ENCODE measurements at places on chromosomes 6 and 20.

DNA sequence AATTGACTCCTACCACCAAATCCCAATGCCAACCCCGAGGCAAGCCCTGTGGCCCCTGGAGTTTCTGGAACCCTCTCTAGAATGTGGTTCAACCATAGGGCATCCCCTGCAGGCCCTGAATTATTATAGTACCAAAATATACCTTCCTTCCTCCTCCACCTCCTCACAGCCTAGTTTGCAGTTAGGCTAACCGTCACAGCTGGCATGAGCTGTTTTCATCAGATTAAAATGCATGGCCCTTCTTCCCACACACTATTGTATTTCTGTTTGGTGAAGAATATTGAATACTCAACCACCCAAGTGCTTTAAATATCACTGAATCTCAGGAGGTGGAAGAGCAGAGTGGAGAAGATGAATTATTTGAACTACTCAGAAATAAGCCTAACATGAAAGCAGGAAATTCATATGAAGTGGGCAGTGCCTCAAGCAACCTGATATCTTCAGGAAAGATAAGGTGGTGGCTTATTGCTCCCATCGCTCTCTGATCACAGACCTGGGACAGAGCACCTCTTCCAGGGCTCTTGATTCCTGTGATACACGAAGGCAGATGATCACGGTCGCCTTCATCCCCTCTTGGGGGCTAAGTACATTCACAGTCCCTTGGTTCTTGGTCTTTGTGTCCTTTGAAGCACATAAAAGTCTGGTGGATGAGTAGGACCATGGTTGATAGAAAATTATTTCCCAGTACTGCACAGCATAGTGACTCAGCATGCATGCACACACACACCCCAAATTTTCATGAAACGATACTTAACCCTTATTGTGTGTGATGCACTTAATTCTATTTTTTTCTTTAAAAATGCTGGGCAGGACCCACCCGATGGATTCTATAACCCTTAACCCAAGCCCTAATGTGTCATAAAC lies 90.9 kb downstream of the PSMG4 start:
- DNase-seq, result no peak

- DNase-seq, result no peak
These were observed 5.5 kb downstream of the RFPL4B start for GRCh38 chr6:112352607-112353006.

DNA sequence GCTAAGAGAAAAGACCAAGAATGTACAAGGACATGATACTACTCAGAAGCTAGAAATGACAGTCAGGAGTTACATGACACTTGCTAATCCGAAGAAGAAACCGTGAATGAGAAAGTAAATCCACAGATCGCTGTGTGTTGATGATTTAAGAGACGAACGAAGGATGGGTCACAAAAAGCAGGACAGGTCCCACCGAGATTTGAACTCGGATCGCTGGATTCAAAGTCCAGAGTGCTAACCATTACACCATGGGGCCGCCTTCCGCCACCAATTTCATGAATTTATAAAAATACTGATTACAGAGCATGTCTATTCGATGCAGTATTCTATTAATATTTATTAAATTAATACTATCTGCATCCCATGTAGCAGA lies 54.0 kb upstream of the BTN3A2 start:
- DNase-seq, result no peak

GRCh38 chr6:124958759-124959354 lies 3.4 kb upstream of the RNF217 start:
- DNase-seq, result no peak

DNA sequence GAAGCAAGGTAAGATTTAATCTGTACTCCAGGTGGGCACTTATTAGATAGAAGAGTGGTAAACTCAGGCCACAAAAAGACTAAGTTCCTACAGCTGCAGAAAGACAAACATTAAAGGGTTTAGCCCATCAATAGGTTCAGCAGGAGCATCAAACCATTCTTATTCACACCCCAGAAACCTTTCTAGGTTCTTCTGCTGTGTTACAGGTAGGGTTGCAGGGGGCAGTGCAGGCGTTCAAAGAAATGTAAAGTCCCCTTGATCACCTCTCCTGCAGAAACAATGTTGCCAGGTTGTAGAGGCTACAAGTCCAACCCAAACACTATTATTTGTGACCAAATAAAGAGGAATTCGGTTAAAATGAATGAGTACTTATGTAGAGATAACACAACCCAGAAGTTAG lies 31.8 kb downstream of the PHACTR1 start:
- no peak for DNase-seq

GRCh38 chr6:96876886-96877545 lies 20.7 kb downstream of the NDUFAF4 start:
- DNase-seq, result no peak

DNA sequence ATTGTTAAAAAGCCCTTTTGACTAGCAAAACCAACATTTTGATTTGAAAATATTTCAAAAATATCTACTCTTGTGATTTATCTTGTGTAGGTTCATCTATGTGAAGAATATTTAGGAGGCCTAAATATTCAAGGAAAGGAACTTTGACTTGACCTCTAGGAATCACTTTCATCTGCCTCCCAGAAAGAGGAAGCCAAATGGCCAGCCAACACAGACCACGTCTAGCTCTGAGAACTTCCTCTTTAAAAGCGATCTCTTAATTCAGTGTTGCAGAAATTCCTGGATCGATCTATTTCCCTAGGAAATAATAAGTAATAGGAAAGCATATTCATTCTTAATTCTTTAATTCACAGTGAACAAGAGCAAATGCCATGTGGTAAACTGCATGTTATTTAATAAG lies 9.6 kb upstream of the MOXD1 start:
- DNase-seq, result no peak

DNA sequence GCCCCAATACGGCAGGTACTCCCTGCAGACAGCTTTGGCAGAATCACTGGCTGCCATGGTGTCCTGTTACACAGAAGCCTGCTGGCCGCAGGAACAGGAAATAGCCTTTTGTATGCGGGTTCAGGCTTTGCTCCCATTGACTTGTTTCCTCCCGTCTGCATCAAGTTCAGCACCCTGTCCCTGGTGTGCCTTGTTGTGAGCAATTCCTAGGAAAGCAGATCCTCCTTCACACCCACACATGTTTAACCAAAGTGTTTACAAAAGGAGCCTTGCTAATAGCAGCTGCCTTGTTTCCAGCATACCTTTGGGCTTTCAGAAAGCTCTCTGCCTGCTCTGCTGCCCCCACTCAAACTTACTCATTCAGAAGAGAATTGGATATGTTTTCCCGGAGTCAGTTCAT lies 127.2 kb upstream of the SUPT3H start:
- no peak for DNase-seq

- DNase-seq, result no peak
These were observed 341.0 kb upstream of the SULF2 start for GRCh38 chr20:48126227-48126740.
